Activated effector memory CD4-positive, alpha-beta T cell treated with Interleukin-2 at 50 U/mL for 16 hours (primary cell): ENCODE measurements at places on chromosomes 1 and 21.
A peak's percentile ranks its signal among the peaks of the same experiment; 100 is the strongest.

GRCh38 chr1:54415533-54415932 lies 9.3 kb upstream of the SSBP3 start:
- DNase-seq: no peak

DNA sequence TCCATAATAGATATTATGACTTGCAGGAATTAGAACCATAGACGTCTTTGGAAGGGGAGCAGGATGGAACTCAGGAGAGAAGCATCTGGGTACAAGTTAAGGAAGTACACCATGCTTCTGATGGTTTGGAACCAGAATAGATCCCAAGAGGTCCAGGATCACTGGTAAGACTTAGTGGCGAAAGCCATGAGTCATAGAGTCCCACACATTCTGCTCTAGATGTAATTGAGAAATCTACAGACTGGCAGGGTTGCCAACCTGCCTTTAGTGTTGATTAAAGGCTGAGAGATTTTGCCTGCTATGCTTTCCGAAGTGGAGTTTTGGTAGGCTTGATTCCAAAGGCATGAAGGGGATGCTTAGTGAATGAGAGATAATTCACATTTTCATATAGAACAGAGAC lies 57.1 kb upstream of the C1orf87 start:
- DNase-seq: no peak

- no peak for DNase-seq
These were observed 34.1 kb upstream of the IGSF5 start for GRCh38 chr21:39710866-39711265.

- DNase-seq: no peak
These were observed 200.5 kb downstream of the TOMM20 start for GRCh38 chr1:234927971-234928640.

DNA sequence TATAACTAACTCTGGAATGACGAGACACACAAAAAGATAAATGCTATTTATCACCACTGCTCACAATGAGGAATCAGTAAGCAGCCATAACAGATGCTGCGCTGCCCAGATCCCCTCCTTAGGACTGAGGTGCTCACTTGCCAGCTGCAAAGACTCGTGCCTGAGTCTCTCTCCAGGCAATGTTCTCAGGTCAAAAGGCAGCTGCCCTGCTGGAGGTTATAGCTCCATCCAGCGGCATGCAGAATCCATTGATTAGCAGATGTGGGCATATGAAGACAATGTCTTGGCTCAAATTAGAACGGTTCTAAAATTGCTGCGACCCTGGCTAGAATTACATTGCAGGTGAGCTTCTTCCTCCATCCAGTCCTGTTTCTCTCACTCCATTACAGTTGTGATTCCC lies 328.2 kb upstream of the CHRM3 start:
- DNase-seq: no peak

GRCh38 chr1:14511166-14511680 lies 87.3 kb upstream of the KAZN start:
- DNase-seq: no peak

- no peak for DNase-seq
These were observed 620.5 kb upstream of the PKN2 start for GRCh38 chr1:88063605-88064004.

DNA sequence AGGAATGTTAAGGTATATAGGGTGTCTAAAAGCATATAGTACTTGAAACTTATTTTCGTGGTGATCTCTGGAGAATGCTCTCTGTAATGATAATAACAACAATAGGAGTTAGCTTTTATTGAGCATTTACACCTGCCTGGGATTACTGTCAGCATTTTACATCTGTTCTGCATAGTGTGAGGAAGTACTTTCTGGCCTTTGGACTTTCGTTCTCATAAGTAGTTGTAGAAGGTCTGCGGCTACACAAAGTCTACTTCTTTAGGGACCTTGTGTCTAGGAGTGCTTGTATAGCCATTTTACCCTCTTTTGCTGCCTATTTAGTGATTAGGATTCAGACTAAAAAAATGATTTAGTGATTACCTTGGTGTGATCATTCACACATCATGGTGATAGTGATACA lies 103.6 kb upstream of the GPR52 start:
- no peak for DNase-seq

DNA sequence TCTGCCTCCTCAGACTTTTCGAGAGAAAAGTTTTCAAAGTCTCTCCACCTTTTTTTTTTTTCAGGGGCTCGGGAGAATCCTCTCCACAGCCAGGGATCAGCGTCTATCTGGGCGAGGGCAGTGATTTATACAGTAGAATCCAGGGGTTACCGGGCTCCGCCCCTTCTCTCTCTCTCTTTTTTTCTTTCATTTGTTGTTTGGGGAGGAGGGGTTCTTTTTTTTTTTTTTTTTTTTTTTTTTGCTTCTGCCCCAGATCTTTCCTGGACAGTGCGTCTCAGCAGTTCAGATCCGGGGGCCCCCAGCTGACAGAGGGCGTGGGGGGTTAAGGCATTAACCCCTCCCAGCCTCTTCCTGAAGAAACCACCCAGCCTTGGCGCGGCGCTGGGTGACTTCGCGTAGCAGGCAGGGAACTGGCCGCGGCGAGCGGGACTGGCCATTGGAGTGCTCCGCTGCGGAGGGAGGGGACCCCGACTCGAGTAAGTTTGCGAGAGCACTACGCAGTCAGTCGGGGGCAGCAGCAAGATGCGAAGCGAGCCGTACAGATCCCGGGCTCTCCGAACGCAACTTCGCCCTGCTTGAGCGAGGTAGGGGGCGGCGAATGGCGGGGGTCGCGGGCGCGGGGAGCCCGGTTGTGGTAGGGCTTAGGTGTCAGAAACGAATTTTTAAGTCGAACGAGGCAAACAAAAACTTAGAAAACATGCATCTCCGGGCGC lies at the start of gene S1PR1:
TSS of gene S1PR1 (plus strand) at position 504 of the 713 bp plus-strand sequence. CDS start 1,966 bp downstream, outside the sequence.
- DNase-seq: peak; percentile 73

DNA sequence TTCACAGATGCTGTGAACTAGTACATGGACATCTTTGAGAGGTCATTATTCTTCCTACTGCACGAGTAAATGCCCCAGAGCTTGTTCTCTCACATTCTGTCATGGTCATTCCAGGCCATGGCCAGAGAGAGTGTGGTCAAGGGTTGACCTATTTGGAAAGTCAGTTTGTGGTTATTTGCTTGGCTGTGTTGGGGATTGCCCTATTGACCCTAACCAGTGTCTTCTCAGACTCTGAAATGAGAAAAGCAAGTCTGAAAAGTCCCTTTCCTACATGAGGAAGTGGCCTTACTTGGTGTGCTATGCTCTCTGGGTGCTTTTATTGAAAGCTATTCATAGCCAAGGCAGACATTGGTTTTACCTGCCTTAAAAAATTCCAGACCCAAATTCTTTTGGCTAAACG lies 26.6 kb downstream of the CLIC6 start:
- no peak for DNase-seq

DNA sequence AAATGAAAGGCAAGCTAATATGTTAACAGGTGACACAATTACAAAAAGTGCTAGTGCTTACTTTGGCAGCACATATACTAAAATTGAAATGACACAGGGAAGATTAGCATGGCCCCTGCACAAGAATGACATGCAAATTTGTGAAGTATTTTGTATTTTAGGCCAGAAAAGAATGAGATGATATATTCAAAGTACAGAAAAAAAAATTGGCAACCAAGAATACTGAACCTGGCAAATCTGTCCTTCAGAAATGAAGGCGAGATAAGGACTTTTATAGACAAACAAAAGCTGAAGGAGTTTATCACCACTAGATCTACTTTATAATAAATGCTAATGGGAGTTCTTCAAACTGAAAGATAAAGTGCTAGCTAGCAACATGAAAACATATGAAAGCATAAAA lies 350.0 kb upstream of the POU3F1 start:
- no peak for DNase-seq

- no peak for DNase-seq
These were observed 1503.0 kb downstream of the KCNT2 start for GRCh38 chr1:195105281-195105680.

- DNase-seq: no peak
These were observed 417.5 kb downstream of the NCAM2 start for GRCh38 chr21:21415741-21416140.

GRCh38 chr1:221139991-221140390 lies 260.7 kb downstream of the HLX start:
- DNase-seq: no peak

DNA sequence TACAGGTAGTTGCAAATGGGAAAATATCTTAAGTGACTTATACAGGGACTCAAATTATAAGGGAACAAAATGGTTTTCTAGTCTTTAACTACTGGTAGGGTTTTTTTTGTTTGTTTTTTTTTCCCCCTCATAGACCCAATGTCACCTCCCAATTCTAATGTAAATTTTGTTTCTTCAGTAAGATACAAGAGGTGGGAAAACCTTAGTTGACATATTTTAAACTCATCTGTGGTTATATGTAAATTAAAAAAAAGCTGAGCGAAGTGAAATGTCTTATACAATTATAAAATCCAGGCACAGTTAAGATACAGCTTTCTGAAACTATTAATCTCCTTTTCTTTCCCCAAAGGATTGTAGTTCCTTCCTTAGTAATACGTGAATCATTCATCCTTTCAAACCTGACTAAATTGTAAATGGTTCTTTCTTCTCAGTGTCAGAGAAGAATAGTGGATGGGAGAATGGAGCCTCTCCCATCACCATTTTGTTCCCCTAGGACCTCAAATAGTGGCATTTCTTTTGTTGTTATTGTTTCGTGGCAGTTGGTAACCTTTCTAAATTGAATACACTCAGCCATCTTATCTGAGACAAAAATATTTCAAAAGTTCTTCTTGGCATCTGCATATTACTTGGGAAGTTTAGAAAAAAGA lies 11.2 kb downstream of the TSEN15 start:
- no peak for DNase-seq

DNA sequence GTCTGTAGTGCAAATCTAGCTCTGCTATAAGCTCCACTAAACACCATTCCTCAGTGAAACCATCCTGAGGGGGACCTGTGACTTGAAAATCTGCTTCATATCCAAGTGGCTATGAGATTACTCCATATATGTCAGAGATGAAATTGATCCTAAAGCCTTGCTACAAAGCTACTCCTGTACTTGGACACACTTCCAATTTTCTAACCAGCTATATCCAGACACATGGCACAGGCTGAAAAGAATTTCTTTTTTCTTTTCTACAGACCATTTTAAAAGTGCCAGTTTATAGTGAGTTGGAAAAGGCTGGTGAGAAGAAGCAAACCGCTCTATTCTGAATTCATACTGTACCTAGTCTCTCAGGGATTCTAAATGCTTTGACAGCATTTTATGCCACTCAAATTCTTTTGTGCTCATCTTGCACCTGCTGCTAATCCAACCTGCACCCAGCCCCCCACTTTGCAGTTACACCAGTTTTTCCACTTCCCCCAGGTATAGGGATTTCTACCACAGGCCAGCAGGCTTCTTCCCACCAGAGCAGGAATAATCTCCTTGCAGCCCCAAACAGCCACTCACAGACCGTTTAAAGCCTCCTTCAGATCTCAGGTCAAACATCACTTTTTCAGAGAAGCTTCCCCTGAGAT lies 112.5 kb downstream of the RERE start:
- no peak for DNase-seq

DNA sequence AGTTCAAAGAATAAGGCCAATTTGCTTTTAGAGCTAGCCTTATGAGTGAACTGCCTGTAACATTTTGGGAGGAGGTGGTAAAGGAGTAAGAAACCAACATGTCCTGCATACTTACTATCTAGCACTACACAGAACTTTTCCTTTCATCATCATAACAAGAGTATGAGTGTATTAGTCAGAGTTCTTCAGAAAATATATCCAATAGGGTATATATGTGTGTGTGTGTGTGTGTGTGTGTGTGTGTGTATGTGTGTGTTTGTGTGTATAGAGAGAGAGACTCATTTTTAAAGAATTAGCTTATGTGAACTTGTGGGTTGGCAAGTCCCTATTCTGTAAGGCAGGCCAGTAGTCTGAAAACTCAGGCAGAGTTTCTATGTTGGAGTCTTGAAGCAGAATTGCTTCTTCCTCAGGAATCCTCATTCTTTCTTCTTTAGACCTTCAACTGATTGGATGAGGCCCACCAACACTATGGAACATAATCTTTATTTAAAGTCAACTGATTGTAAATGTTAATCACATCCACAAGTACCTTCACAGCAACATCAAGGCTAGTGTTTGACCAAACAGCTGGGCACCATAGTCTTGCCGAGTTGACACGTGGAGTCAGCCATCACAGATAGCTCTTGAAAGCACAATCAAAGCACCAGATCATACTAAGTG lies 121.9 kb downstream of the CYYR1 start:
- DNase-seq: no peak

DNA sequence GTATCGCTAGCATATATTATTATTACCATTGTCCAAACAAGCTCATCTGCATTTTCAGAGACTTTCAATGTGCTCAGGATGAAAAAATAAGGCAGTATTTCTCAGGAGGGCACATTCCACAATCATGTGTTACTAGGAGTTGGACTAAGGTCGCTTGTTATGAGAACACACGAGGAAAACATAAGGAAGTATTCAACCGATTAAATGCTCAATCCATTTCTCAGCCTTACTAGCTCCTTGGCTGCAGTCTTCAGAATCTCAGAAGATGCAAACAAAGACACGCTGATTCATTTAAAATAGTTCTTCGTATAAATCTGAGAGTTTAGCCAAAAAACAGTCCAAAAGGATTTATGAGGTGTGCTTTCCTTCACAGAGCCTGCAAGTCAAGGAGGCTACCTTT lies 82.0 kb upstream of the JAK1 start:
- DNase-seq: no peak
